CD8-positive, alpha-beta memory T cell (primary cell): ENCODE measurements at places on chromosomes 12 and 14.

GRCh38 chr12:124583854-124584253 is 16.4 kb upstream of the NCOR2 start:
- DNase-seq: no peak
- no peak overlapping the region for H3K27ac ChIP-seq
- H3K4me3 ChIP-seq: no peak overlapping the region
- peaks cover 5% of the 10 kb centered on the region for H3K4me1 ChIP-seq
- H3K36me3 ChIP-seq: no peaks in the 10 kb centered on the region
- H3K27me3 ChIP-seq: no peaks in the 10 kb centered on the region

DNA sequence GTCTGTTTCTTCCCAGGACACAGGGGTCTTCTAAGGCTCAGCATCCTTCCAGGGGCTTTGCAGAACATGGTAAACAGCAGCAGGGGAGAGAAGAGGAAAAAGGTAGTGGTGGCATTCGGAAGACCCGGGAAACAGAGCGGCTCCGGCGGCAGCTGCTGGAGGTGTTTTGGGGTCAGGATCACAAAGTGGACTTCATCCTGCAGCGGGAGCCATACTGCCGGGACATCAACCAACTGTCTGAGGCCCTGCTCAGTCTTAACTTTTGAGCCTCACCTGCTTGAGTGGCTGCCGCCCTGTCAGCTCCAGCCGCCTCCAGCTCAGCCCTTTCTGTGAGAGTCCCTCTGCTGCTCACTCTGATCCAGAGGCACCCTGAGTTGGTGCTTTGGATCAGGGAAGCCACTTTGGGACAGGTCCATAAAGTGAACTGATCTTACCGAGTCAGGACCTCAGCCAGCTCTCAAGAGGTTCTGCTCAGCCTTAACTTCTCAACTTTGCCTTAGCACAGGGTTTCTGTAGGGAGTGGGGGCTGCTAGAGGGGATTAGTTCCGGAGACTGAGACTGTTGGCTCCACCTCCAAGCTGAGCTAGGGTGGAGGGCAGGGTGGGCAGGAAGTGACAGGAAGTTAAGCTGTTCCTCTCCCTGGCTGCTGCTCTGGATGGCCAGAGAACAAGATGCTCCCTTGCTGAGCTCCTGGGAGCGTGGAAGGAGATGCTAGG is 5.4 kb downstream of the SDR39U1 start:
- H3K4me1 ChIP-seq: peaks cover 31% of the 10 kb centered on the region
- DNase-seq: no peak
- no peak overlapping the region for H3K27ac ChIP-seq
- no peaks in the 10 kb centered on the region for H3K27me3 ChIP-seq
- peaks cover 56% of the 10 kb centered on the region for H3K36me3 ChIP-seq

- H3K36me3 ChIP-seq: no peaks in the 10 kb centered on the region
- H3K27ac ChIP-seq: no peak overlapping the region
- H3K4me3 ChIP-seq: no peak overlapping the region
- H3K27me3 ChIP-seq: no peaks in the 10 kb centered on the region
Observed at GRCh38 chr14:90551070-90551704, 154.4 kb downstream of the CALM1 start.

DNA sequence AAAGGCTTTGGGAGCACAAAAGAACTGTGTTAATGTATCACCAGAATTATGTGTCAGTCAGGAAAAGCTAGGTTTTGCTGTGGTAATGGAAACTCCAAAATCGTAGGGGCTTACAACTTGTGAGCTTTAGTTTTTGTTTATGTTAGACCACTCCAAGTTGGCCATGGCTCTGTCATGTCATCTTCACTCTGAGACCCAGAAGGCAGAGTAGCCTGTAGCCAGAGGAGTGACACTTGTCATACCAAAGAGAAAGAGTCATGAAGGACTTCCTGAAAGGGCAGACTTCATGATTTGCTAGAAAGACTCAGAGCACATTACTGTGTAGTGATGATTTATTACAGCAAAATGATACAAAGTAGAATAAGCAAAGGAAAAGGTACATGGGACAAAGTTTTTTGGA is 133.6 kb upstream of the SSTR1 start:
- no peaks in the 10 kb centered on the region for H3K27me3 ChIP-seq
- DNase-seq: no peak
- no peak overlapping the region for H3K27ac ChIP-seq
- peaks cover 81% of the 10 kb centered on the region for H3K4me1 ChIP-seq
- peak overlapping the region; percentile 25 for H3K4me3 ChIP-seq
- no peaks in the 10 kb centered on the region for H3K36me3 ChIP-seq
